ENCODE measurements at places on chromosomes 5 and 9. TPM values are rescaled to one million over a fixed set of nuclear protein-coding genes. Genes with fewer than 3 reads are reported as not detected.

DNA sequence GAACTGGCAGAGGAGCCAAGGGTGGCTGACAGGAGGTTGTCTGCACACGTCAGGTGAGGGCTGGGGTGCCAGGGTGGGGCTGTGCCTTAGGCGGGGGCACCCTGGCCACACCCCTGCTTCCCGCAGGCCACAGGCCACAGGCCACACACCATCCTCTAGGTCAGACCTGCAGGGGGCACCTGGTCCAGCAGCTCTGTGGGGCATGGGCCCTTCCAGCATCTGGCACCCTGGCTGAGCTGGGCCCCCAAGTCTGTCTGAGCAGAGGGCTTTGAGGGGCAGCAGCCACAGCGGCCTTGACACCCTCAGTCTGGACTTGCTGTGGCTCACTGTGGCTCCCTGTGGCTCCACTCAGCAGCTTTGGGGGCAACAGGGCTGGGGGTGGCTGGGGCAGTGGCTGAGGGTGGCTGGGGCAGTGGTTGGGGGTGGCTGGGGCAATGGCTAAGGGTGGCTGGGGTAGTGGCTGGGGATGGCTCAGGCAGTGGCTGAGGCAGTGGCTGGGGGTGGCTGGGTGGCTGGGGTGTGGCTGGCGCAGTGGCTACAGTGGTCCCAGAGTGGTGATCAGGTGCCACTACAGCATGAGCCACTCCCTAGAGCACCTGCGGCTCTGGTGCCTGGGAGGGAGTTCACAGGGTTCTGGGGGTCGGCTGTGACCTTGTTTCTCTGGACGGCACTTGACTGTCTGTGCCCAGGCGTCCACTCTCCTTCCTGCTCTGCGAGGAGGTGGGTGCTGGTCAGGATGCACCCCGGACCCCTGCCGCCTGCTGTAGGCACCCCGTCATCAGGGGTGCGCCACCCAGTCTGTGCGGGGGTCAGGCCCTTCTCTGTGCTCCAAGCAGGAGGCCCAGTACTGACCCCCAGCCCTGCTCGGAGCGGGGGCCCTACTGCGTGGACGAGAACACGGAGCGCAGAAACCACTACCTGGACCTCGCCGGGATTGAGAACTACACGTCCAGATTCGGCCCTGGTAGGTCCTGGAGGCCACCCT lies 27.1 kb downstream of the NKD2 start:
- no peak overlapping the region for H3K27ac ChIP-seq
- peaks cover 70% of the 10 kb centered on the region for H3K27me3 ChIP-seq
- H3K4me1 ChIP-seq: no peaks in the 10 kb centered on the region
- H3K36me3 ChIP-seq: no peaks in the 10 kb centered on the region

GRCh38 chr5:32443145-32443540 lies 1.4 kb downstream of the ZFR start:
- peaks cover 35% of the 10 kb centered on the region for H3K36me3 ChIP-seq
- peak overlapping the region; percentile 88 for H3K27ac ChIP-seq
- no peak for DNase-seq

- no peak overlapping the region for H3K27ac ChIP-seq
- H3K4me3 ChIP-seq: no peak overlapping the region
- 0 out of 3 replicates have a peak, but pooled peaks cover 2% of the 10 kb centered on the region for H3K4me1 ChIP-seq
- no peaks in the 10 kb centered on the region for H3K27me3 ChIP-seq
- H3K36me3 ChIP-seq: peaks cover 94% of the 10 kb centered on the region
Measured at GRCh38 chr9:94173632-94174031, 85.5 kb upstream of the ZNF169 start.

DNA sequence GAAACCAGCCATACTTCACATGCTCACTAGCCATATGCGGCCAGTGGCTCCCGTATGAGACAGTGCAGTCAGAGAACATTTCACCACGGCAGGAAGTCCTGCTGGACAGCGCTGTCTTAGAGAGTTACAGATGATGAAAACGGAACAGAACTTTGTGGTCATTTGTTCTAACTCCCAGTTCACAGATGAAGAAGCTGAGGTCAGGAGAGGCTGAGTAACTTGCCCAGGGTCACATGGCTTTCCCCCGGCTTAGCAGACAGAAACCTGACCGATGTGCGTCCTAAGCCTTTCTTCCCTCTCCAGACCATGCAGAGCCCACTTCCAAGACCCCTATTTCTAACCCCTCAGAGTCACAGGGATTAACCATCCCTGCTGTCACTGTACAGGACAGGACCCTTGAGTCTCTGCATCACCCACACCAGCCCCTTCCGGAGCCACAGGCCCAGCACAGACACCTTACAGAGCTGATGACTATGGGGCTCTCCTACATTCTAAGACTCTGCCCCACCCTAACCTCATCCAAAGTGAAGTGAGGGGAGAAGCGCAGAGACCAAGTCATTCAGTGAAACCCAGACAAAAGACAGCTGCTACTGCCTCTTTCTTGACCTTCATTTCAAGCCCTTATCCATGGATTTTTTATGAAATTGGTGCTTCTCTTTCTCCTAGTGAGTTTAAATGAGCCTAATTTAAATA lies 86.9 kb downstream of the PTPN3 start:
- no peak overlapping the region for H3K27ac ChIP-seq
- peaks cover 11% of the 10 kb centered on the region for H3K27me3 ChIP-seq
- H3K36me3 ChIP-seq: no peaks in the 10 kb centered on the region
- DNase-seq: no peak
- no peak overlapping the region for H3K4me3 ChIP-seq

Gene SLC36A3
- not detected for total RNA-seq

Measured in K562 (cell line).